ENCODE measurements at places on chromosomes 4 and X. TPM values are rescaled to one million over a fixed set of nuclear protein-coding genes. Genes with fewer than 3 reads are reported as not detected.

Gene UXT
- 102 TPM for total RNA-seq

Gene GPR82
- total RNA-seq, result 1.4 TPM

Gene ZNF185
- 1.9 TPM for total RNA-seq

Gene TECRL
- not detected for total RNA-seq

Gene WAS
- total RNA-seq, result 4.3 TPM

Gene PAGE4
- total RNA-seq, result not detected

Gene XG
- total RNA-seq, result not detected

Gene DMRTC1
- not detected for total RNA-seq

Gene TMPRSS11A
- total RNA-seq, result not detected

DNA sequence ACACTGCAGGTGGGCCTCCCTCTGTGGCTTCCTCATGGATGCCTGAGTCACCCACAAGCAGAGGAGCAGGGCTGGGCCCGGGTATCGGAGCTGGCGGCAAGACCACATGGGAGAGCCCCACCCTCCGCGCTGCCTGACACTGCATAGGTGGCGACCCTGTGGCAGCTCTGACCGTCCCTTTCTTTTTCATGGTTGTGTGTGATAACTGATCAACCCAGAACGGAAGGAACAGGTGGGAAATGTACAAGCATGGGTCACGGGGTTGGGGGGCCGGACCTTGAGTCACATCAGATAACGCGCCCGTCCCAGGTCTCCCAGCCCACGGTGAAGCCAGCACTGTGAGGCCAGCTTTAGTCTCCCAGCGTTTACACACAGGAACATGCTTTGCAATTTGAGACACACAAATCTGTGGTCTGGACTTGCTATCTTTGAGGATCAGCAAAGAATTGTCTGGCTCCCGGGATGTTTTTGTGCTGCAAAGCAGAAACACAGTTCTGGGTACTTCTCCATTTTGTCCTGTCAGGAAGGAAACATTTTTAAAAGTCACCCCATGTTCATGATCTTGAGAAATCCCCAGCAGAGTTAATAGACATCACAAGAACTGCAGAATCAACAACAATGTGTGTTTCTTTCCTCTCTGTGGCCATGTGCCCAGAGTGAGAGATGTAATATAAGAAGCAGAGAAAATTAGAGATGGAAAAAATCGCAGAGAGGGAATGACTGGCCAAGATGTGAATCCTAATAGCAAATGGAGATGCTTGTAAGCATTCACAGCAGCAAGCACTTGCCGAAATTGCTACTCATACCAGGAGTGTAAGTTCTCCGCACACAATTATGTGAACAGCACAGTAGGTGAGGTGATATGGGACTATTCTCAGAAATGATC, 70.1 kb upstream of the CBR4 start:
- DNase-seq, result peak; percentile 62

- no peak for DNase-seq
Observed at GRCh38 chrX:41320393-41320792, 13.6 kb upstream of the DDX3X start.

DNA sequence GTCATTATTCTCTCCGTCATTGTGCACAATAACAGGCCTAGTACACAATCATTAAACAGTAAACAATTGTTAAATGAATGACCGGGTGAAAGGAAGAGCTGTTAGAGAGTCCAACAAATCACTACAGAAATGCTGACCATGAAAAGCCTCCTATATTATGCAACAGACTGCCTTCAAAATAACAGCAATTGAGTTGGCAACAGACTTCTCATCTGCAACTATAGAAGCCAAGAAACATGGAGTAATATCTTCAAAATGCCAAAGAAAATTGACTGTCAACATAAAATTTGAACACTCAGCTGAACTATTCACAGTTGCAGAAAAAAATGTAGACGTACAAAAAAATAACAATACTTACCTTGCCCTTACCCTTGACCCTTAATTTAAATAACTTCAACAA, 26.2 kb downstream of the CHRNA9 start:
- DNase-seq, result no peak

GRCh38 chr4:6175426-6175825, 24.9 kb downstream of the JAKMIP1 start:
- no peak for DNase-seq

GRCh38 chrX:47179221-47179927, 14.3 kb upstream of the UBA1 start:
- peak; percentile 79 for DNase-seq

DNA sequence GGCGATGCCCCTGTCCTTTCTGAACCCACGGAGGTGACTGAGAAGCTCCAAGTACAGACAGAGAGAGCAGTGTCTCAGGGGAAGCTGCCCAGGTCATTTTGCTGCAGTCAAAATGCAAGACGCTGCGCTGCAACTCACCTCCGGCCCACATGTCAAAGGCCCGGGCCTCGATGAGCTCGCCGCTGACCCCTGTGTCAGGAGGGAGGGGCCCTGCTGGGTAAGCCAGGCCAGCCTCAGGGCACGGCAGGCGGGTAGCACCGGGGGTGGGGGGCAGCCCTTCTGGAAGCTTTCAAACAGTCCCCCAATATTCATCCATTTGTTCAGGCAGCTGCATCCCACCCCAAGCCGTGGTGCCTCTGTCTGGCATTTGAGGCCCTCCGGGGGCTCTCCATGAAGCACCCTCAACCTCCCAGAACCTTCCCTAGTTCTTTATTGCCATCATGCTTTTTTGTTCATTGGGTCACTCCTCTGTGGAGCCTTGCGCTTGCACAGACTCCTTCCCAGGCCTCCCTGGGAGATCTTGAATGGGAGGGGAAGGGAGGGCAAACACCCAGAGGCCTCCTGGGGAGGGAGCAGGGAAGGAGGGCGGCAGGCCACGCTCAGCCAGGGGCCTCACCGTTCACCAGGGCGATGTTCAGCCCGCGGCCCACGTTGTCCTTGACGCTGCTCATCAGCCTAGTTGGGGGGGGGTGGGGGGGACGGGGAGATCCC, 8.2 kb downstream of the FAM3A start:
- DNase-seq, result no peak

- no peak for DNase-seq
Observed at GRCh38 chrX:17861489-17862011, 452 bp upstream of the RAI2 start.

GRCh38 chr4:145216535-145216934, 36.1 kb upstream of the OTUD4 start:
- DNase-seq, result no peak

- no peak for DNase-seq
Observed at GRCh38 chrX:11741574-11741973, 16.5 kb upstream of the MSL3 start.

DNA sequence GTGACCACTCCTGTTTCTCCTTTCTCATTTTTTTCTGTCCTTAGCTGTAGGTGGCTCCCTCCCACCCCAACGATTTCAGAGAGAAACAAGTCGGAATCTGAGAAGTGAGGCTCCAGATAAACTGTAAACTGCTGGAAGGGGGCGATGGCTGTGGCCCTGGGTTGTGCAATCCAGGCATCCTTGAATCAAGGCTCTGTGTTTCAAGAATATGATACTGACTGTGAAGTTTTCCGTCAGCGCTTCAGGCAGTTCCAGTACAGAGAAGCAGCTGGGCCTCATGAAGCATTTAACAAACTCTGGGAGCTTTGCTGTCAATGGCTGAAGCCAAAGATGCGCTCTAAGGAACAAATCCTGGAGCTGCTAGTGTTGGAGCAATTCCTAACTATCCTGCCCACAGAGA, 37.7 kb downstream of the ETDC start:
- DNase-seq, result no peak

DNA sequence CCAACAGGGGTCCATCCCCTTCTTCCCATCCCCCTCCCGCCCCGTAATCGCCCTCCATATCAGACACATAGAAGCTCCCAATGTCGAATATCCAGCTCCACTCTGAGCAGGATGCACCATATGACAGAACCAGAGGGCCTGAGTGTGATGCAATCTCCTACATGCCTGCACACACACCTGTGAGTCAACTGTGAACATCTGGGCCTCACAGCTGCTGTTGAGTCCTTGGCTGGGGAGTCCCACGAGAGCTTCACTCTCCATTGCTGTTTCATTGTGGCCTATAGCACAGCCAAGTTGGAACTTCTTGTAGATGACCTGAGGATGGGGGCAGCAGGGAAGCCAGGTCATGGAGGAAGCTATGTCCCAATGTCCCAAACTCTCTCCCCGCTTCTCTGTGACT, 8.2 kb downstream of the SLC38A5 start:
- DNase-seq, result no peak

GRCh38 chrX:150099316-150099715, 161.0 kb upstream of the EOLA2 start:
- DNase-seq, result no peak

DNA sequence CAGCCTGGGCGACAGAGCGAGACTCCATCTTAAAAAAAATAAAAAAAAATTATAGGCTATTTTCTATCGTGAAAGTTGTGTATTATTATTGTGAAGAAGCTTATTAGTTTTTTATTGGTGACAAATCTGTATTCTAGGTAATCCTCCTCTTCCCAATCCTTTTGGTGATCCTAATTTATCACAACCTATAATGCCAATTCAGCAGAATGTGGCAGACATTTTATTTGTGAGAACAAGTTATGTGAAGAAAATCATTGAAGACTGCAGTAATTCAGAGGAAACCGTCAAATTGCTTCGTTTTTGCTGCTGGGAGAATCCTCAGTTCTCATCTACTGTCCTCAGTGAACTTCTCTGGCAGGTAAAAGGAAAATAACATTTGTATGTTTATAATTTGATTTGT, 109.4 kb upstream of the DDX3X start:
- DNase-seq, result no peak

GRCh38 chrX:19742826-19743225, 144.6 kb downstream of the SH3KBP1 start:
- DNase-seq, result no peak

GRCh38 chrX:44400588-44400987, 57.1 kb upstream of the EFHC2 start:
- DNase-seq, result no peak

DNA sequence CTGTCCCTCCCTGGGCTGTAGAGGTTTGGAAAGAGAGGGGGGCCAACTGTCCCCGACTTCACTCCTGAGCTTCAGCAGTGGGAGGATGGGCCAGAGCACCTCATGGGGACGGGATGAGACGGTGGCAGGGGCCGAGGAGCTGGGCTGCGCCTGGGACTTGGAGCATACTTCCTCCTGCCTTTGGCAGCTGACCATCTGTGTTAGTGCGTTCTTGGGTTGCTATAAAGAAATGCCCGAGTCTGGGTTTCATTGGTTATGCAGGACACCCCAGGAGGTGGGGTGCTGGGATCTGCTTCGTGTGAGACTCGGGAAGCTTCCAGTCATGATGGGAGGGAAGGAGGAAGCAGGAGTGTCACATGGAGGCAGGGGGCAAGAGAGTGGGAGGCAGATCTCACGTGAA, 7.4 kb downstream of the PSAPL1 start:
- peak; percentile 53 for DNase-seq
